Stimulated activated CD4-positive, alpha-beta T cell treated with anti-CD3 and anti-CD28 coated beads, Interleukin-2, amount 100 ng/mL, for 4 hours (primary cell): ENCODE measurements at places on chromosomes 1 and 21.

DNA sequence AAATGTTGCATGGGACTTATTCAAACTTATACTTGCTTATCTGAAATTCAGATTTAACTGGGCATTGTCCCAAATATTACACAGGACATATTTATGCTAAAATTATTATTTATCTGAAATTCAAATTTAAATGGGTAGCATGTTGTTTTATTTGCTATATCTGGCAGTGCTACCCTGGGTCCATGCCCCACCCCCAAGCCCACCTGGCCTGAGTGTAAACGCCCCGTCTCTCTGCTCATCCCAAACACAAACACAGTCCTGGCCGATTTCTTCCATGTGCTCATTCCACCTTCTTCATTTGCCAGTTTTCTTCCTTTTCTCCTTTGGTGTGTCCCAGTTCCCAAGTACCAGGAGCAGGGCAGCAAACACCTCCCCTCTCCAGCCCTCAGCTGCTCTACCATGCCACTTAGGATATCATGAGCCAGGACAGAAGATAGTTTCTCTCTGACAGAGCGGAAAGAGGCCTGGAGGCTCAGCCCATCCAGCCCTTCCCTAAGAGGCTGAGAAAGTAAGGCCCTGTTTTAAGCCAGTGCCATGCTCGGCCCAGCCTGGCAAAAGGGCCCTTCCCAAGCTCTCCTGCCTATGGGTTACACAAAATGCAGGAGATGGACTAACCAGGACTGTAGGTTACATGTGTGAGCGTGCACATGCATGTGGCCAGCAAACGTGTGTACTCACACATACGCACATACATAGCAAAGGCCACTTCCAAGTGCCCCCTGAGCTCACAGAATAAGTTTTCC, 69.5 kb downstream of the UBE2T start:
- no peak for DNase-seq

- DNase-seq = no peak
Measured at GRCh38 chr1:18743233-18743632, 112.6 kb downstream of the PAX7 start.

- DNase-seq = no peak
Measured at GRCh38 chr1:71364236-71364635, 283.4 kb upstream of the ZRANB2 start.

- no peak for DNase-seq
Measured at GRCh38 chr1:7930645-7931445, 9.8 kb downstream of the TNFRSF9 start.

DNA sequence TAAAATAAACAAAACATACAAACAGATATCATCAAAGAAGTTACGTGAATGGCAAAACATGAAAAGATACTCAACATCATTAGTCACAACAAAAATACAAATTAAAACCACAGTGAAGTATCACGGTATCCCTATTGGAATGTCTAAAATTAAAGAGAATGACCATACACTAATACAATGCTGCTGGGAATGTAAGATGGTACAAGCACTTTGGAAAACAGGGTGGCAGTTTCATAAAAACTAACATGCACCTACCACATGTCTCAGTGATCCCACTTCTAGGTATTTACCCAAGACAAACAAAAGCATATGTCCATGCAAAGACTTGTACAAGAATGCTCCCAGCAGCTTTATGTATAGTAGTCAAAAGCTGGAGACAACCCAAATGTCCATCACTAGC, 69.1 kb downstream of the HSF2BP start:
- DNase-seq = no peak
